Vagina (tissue), 2 donors: ENCODE measurements at places on chromosomes 6 and 20. TPM values are rescaled to one million over a fixed set of nuclear protein-coding genes. Genes with fewer than 3 reads are reported as not detected.

DNA sequence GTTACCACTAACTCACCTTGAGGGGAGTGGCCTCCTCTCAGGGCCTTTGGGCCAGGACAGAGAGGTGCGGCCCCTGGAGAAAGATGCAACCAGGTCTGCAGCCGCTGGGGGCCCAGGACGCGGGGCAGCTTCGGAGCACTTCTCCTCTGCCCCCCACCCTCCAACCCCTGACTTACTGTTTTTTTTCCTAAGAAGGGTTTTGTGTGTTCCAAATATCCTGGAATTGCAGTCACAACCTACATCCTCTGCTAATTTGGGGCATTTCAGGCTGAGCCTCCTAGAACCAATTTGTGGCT, 1.7 kb downstream of the LINC00237 start:
- H3K27ac ChIP-seq = no peak overlapping the region
- DNase-seq = no peak
- H3K4me1 ChIP-seq = peaks cover 54% of the 10 kb centered on the region
- H3K4me3 ChIP-seq = no peak overlapping the region
- H3K36me3 ChIP-seq = no peaks in the 10 kb centered on the region

- no peaks in the 10 kb centered on the region for H3K36me3 ChIP-seq
- H3K4me3 ChIP-seq = no peak overlapping the region
- peaks cover 10% of the 10 kb centered on the region for H3K4me1 ChIP-seq
- DNase-seq = no peak
- no peaks in the 10 kb centered on the region for H3K27me3 ChIP-seq
- peak overlapping the region; percentile 20 for H3K27ac ChIP-seq
These were observed 11.7 kb downstream of the SNTA1 start for GRCh38 chr20:33431797-33432381.

GRCh38 chr6:159959165-159959975, 9.5 kb upstream of the IGF2R start:
- peaks cover 7% of the 10 kb centered on the region for H3K4me1 ChIP-seq
- H3K4me3 ChIP-seq = no peak overlapping the region
- no peaks in the 10 kb centered on the region for H3K36me3 ChIP-seq

DNA sequence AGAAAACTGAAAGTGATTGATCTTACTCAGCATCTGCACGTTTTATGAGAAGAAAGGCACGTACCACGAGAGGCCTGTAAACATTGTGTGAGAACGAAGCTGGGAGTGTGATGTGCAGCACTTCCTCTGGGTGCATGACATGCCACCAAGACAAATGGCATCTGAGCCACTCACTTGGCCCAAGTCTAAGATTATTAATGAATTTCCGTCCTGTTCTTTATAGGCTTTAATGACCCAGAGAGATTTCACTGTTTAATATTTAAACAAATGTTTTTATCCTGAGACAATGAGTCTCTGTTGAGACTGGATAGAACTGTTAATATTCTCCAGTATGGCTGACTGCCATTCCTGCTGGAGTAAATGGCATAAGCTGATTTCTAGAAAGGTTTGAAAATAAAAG, 172.6 kb upstream of the PHACTR1 start:
- H3K27ac ChIP-seq = no peak overlapping the region
- H3K4me3 ChIP-seq = no peak overlapping the region
- no peak for DNase-seq
- H3K4me1 ChIP-seq = no peaks in the 10 kb centered on the region
- no peaks in the 10 kb centered on the region for H3K36me3 ChIP-seq
- H3K27me3 ChIP-seq = no peaks in the 10 kb centered on the region

The ZNF341 gene
- 4.2 TPM for total RNA-seq

The C20orf141 gene
- not detected for total RNA-seq
